GM23338 (cell line): ENCODE measurements at places on chromosomes 12 and 14.

DNA sequence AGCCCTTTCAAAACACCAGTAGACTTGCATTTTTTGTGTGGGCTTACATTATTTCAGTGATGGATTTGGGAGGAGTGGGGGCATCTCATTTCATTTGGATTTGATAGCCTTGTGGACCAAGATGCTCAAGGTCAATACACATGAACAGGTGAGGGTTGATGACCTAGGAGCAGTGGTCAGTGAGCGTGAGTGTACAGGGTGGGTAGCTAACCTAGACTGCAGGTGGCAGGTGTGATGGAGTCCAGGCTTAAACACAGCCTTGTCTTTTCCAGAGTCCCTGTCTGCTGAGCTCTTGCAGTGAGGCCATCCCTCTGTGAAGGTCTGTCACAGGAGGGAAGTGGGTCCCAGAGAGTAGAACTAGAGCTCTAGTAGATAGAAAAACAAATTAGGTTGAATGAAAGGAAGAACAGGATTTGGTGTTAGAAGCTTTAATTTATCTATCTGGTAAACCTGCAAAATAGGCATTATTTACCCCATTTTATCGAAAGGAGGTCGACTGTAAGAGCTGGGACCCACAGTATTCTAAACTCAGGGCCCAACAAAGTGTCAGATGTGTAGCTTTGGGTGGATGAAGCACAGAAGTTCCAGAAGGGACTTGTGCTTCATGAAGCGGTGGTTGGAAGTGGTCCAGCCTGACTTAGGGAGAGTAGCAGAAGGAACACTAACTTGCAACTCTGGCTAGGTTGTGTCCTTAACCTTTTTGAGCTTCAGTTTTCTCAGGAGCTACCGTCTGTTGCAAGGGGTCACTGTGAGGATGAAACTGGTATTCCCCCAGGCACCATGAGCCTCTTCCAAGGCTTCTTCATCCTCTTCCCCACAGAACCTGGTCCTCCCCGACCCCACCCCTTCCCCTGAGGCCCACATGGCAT, 18.2 kb downstream of the RPS6KL1 start:
- no peak for DNase-seq

DNA sequence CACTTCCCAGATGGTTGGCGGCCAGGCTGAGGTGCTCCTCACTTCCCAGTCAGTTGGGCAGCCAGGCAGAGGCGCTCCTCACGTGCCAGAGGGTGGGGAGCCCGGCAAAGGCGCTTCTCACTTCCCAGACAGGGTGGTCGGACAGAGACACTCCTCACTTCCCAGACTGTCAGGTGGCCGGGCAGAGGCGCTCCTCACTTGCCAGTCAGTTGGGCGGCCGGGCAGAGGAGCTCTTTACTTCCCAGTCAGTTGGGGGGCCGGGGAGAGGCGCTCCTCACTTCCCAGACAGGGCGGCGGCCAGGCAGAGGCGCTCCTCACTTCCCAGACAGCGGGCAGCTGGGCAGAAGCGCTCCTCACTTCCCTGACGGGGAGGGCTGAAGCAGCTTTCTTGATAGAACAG, 143.0 kb upstream of the ARID2 start:
- no peak for DNase-seq

DNA sequence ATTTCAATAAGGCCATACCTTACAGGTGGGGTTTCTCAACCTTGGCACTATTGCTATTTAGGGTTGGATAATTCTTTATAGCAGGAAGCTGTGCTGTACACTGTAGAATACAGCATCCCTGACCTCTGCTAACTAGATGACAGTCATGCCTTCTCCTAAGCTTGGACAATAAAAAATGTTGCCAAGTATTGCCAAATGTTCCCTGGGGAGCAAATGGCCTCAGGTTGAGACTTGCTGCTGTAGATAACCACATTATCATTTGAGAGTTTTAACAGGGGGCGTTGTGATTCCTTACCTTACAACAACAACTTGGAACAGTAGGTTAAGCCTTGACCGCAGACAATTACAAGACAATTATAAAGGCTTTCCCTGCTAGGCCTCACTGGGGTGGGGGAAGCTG, 1073.6 kb upstream of the TMEM132C start:
- DNase-seq: no peak

GRCh38 chr12:115478505-115478904, 794.5 kb upstream of the TBX3 start:
- no peak for DNase-seq

- no peak for DNase-seq
These were observed 177.9 kb downstream of the PHLDA1 start for GRCh38 chr12:75853626-75854025.

GRCh38 chr12:46107591-46107990, 117.2 kb upstream of the SCAF11 start:
- no peak for DNase-seq

DNA sequence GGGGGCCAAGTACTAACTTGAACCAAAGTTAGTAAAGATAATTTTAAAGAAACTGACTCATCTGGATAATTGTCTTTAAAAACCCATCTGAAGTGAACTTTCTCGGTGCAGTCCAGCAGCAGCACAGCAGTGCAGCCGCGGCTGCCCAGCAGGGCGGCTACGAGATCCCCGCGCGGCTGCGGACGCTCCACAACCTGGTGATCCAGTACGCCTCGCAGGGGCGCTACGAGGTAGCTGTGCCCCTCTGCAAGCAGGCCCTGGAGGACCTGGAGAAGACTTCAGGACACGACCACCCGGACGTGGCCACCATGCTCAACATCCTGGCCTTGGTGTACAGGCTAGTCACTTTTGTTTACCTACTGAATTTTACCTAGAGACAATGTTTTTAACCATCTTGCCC, 33.6 kb downstream of the KLC1 start:
- no peak for DNase-seq

DNA sequence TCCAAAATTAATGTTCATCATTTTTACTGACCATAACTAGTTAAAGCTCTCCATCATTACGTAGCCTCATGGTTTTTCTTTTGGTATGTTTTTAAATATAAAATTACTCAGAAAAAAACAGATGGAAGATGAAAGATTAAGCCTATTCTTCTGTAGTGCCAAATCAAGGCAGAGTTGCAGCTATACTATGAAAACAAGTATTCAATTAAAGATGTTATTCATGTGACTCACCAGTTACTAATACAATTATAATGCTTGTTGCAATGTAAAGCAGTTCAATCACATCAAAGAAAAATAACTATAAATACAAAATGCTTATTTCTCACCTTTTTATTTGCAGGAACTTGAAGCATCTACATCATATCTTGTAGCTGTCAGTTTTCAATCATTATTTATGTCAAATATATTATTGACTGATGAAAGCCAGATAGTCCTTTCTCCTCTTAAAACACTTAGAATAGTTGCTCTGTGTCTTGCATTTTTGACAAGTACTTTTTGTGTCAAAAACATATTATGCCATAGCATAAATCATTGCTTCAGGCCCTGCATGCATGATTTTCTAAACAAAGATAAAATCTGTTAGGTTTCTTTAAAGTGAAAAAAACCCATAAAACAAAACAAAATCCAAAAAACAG, 36.0 kb upstream of the TRHDE start:
- DNase-seq: no peak

GRCh38 chr12:25884024-25884919, 74.2 kb upstream of the RASSF8 start:
- DNase-seq: peak; percentile 11

DNA sequence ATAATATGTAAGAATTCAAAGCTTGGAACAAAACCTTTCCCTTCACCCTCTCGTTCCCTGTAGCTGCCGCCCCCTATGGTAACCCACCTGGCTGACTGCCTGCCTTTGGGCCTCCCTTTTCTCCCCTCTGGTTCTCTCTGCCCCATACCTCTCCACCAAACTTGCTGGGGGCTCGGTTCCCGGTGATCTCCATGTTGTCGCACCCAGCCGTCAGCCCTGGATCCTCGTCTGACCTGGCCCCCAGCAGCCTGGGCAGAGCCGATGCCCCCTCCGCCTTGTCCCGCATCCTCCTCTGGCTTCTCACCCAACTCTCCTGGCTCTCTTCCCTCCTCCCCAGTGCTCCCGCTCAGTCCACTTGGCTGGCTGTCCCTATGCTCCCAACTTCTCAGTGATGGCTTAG, 4.5 kb downstream of the CYP46A1 start:
- no peak for DNase-seq

GRCh38 chr14:24285351-24285750, 14.0 kb upstream of the RABGGTA start:
- DNase-seq: no peak

GRCh38 chr14:90408713-90409112, 11.9 kb downstream of the CALM1 start:
- peak; percentile 42 for DNase-seq

DNA sequence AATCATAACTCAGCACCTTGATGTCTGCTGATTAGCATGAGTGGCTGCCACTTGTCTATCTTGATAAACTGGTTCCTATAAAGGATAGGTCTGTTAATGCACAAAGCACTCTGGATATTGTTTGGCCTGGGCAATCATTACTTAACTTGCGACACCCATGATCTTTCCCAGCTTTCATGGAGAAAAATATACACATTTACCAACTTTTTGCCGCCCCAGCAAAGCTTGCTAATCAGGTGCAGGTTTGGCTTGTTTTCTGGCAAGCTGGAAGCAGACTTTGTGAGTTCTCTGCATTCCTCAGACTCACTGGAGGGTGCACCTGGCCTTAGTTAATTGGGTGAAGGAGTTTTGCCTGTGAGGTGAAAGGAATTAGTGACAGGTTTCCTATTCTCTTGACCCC, 1126.4 kb upstream of the FLRT2 start:
- DNase-seq: peak; percentile 68

GRCh38 chr12:69254046-69254445, 14.7 kb downstream of the CPSF6 start:
- DNase-seq: peak; percentile 79

DNA sequence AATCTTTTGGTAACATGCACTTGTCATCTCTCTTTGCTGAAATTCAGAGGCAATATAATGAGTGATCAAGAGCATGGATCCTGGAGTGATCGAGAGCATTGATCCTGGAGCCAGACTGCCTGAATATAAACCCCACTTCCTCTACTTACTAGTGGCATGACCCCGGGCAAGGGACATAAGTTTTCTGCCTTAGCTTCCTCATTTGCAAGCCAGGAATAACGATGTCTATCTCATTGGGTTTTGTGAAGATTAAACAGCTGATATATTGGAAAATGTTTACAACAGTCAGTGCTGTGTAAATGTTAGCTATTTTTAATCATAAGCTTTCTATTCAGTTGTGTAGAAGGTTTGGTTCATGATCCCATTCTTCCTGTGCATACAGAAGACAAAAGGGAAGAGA, 2.4 kb upstream of the CSRNP2 start:
- DNase-seq: no peak

DNA sequence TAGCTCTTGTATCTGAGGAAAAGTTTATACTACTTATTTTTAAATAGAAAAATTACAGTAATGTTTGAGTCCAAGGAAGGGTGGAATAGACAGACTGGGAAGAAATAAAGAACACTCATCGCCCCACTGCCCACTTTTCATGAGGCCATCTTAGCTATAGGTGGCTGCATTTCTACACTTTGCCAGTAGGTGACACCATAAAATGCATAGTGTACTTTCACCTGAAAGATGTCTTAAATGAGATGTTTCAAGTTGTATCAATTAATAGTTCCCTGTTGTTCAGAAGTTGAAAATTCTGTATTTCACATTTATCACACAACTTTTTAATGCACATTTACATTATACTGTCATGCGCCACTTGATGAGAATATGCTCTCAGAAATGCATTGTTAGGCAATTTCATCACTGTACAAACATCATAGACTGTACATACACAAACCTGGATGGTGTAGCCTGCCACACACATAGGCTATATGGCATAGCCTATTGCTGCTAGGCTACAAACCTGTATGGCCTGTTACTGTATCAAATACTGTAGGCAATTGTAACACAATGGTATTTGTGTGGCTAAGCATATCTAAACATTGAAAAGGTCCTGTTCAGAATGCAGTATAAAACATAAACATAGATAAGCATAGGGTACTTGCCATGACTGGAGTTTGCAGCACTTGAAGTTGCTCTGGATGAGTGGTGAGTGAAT, 27.6 kb downstream of the PMCH start:
- DNase-seq: peak; percentile 59

DNA sequence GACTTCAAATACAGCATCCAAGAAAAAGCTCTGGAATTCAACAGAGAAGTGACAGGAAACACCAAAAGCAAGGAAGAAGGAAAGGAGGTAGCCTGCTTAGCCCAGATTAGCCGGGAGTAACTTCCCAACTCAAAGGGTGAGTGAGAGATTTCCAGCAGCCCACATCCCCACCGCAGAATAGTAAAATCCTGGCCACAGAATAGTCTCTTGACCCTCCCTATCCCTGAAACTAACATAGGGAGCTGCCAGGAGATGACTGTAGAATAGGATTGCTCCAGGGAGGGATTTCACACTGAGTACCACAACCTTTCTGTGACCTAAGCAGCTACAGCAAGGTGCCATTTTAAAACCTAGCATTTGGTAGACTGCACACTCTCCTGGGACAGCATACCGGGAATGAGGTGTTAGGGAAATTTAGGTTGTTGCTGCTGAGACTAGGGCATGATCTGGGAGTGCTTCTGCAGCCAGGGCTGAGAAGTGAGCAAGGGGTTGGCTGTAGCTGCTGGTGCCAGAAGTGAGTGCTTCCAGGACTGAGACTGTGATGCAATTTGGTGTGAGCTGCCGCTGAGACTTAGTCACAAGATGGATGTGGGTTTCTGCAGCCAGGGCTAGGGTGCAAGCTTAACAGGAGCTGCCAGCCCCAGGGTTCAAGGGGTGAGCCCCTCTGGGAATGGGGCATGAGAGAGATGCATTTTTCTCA, 66.0 kb downstream of the TMTC3 start:
- no peak for DNase-seq

DNA sequence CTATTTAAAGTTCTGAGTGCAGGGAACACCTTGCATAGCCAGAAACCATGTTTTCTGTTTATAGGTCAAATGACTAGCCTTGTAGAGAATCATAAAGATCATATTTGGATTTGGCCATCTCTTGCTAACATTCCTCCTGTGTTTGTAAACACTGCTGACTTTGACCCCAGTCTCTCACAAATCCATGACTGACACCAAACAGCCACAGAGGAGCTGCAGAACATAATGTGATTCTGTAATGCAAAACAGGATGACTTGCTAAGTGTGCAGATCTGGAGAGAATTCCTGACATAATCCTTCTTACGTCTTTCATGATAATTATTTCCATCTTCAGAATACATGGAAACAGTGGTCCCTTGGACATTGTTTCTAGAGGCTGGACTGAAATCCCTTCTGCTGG, 211.8 kb downstream of the BMP4 start:
- no peak for DNase-seq

GRCh38 chr12:49794021-49794420, 34.2 kb downstream of the NCKAP5L start:
- no peak for DNase-seq

- DNase-seq: no peak
These were observed 10.3 kb upstream of the ELK3 start for GRCh38 chr12:96183734-96184370.

DNA sequence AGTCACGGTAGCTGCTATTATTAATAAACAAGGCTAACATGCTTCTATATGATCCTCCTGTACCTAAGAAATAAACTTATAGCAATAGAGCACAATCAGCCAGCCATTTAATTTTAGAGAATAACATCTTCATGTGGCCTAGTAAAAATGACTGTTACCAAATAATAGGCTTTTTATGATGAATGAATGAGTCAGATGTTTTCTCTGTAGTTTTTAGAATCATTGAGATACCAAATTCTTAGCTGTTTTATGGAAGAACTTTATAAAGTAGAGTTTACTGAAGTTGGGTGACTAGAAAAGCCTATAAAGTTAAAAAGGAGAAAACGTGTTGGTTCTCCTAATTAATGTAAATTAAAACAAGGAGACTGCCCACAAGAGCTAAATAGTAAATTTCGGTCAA, 40.7 kb downstream of the WNK1 start:
- DNase-seq: no peak
